Osteoblast (primary cell): ENCODE measurements at places on chromosomes 5 and 9. TPM values are rescaled to one million over a fixed set of nuclear protein-coding genes. Genes with fewer than 3 reads are reported as not detected.

GRCh38 chr5:150645070-150645700, 4.7 kb downstream of the SYNPO start:
- DNase-seq, result peak; percentile 95

- no peak for DNase-seq
These were observed 50.3 kb downstream of the RXRA start for GRCh38 chr9:134376386-134377142.

DNA sequence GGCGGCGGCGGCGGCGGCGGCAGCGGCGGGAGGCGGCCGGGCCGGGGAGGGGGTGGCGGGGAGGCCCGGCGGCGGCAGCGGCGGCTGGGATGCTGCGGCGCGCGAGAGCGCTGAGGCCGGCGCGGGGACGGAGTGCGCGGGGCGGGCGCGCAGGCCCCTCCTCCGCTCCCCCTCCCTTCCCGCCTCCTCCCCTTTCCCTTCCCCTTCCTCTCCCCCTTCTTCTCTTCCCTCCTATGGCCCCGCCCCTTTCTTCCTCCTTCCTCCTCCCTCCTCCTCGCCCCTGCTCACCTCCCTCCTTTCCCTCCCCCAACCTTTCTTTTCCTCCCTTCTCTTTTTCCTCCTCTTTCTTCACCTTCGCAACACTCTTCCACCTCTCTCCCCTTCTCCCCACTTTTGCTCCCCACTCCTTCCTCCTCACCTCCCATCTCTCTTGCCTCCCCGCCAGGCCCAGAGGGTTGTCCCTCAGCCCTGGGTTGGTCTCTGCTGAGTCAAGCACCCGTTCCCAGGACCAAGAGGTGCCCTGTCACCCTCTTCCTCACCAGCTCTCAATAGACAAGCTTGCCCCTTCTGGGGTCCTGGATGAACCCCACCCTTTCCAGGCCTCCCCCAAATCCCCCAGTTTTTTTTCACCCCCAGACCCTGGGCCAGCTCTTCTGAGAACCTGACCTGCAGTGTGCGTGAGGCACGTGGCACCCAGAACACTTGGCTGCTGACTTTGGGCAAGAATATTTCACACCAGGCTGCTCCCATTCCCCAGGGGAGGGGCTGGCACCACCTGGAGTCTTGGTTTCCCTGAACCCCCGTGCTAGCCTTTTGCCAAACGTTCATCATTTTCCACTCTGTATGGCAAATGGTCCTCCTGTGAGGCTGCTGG, at the start of gene SEMA4D:
Gene SEMA4D (minus strand): TSS at position 136 of the 874 bp plus-strand sequence. CDS start 92,657 bp downstream, outside the sequence.
- peak; percentile 94 for DNase-seq

- no peak for DNase-seq
These were observed 43.6 kb upstream of the FSTL4 start for GRCh38 chr5:133655966-133656365.

GRCh38 chr9:134230092-134230941, 66.0 kb upstream of the RNU6ATAC start:
- peak; percentile 86 for DNase-seq

GRCh38 chr5:158875272-158875679, 224.4 kb downstream of the EBF1 start:
- no peak for DNase-seq

DNA sequence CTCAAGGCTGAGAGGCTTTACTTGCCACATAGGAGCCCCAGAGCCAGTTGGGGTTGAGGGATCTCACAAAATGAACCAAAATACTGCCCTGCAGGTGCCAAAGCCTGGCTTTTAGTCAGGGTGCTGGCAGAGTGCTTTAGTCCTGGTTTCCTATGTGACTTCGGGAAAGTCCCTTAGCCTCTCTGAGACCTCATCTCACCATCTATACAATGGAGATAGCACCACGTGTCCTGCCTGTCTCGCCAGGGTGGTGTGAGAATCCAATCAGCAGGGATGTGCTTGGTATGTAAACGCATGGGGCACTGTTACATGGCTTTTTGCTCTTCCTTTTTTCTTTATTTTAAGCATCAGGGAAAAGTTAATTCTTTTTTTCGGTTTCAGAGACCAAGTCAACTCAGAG, 68.3 kb downstream of the SHB start:
- DNase-seq, result peak; percentile 75

DNA sequence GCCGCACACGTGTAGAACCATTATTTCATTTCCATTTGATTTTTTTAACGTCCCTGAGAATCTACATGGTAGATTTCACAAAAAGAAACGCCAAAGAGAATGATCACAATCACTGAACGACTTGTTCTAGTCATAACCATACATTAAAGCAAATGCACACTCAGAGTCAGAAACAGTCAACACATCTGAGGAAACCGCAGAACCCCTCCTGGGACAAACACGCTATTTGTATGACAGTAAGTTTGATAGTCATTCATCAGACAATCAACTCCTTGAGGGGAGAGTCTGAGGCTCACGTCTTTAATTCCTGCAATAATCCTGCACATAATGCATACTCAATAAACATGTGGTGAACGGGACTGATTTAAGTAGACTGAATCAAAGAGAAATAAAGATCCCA, 129.2 kb downstream of the MED27 start:
- DNase-seq, result no peak

DNA sequence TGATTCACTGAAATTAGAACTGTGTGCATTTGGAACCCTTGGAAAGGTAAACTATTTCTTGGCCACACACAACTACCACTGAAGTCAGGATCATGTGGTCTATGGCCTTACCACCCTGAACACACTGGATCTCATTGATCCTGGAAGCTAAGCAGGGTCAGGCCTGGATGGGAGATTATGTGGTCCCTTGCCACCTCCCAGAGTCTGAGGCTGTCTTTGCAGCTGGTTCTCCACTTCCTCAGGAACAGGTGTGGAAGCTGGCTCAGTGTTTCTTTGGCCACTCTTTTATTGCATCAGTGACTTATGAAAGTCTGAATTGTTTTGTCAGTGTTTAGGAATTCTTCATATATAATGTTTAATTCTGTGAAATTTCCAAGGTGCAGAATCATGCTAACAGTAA, 89.2 kb downstream of the TEK start:
- no peak for DNase-seq

The PCDHA1 gene
- not detected in 2 replicates for total RNA-seq

The LPAR1 gene
- total RNA-seq, result 119 and 151 TPM in 2 replicates

The FBP1 gene
- 0.72 TPM in 1 of 2 replicates, not detected in the other for total RNA-seq

The TMEFF1 gene
- total RNA-seq, result 0.72 and 1.2 TPM in 2 replicates

The IL4 gene
- total RNA-seq, result not detected in 2 replicates
